ENCODE measurements at places on chromosomes 1 and 21.

- DNase-seq, result no peak
These were observed 96.3 kb downstream of the ST3GAL3 start for GRCh38 chr1:43803646-43804045.

DNA sequence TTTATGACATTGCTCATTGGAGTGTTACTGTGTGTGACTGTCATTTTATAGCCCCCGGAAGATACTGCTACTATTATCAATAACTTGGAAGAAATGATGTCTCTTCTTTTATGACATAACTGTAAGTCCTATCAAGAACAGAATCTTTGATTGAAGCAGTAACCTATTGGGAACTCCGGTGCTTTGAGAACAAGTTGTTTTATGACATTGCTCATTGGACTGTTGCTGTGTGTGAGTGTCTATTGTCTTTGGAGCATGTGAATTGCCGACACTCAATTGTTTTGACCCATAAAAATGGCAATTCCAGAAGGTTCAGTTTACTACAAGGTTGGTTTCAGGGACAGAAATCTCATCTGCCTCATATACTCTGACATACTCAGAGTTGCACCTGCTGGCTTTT is 8.0 kb downstream of the KCNK1 start:
- DNase-seq, result no peak

GRCh38 chr1:10726355-10726754 is 70.1 kb downstream of the CASZ1 start:
- DNase-seq, result no peak

DNA sequence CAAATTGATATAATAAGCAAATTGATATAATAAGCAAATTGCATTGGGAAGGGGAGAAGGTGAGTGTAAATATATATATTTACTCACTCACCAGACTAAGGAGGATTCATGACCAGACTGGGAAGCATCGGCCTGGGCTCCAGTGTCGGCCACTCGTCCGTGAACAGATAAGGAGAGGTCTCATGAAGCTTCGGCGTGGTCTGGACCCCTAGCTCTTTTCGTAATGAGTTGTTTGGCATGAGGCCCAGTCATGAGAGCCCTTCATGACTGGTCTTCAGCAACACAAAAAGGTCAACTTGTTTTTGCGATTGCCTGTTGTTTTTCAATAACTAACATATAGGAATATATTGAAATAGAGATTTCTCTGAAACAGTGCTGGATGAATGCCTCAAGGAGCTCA is 222.9 kb upstream of the KCNK2 start:
- peak; percentile 41 for DNase-seq

DNA sequence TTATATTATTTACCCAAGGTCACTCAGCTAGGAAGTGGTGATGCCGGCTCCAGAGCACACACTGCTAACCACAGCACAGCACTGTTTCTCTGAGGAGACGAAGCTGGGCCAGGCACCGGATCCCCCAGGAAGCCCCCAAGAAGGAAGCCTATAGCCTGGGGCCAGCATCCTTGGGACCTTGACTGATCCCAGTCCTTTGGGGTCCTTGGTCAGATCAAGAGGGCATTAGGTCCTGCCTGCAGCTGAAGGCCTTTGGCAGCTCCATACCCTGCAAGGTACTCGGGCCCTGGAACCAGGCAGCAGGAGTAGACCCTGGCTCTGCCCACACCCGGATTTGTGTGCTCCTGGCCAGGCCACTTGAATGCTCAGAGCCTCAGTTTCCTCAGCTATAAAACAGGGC is 128.0 kb downstream of the LACTBL1 start:
- DNase-seq, result no peak

DNA sequence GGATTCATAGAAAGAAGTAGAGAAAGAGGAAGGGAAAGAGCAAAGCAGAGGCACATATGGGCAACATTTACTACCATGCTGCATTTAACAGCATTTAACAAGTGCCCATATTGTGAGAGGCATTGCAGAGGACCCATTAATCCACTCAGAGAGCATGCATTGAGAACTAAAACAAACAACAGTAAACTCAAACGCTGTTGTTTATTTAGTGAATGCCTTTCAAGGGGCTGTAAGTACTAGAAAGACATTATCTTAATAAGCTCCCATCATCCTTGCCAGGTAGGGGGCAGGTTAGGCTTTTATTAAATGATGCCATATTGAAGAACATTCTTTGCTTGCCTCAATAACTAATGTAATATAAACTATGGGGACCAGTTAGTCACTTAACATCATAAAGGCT is 254.3 kb upstream of the DAB1 start:
- DNase-seq, result peak; percentile 61

DNA sequence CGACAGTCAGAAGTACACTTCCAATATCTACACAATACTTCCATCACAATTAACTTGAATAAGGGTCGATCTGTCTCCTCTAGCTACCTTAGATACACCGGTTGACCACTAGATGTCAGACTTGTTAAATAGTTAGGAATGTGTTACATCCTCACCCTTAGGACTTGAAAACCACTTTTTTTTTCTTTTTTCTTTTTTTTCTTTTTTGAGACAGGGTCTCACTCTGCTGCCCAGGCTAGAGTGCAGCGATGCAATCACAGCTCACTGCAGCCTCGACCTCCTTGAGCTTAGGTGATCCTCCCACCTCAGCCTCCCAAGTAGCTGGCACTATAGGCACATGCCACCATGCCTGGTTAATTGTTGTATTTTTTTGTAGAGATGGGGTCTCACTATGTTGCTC is 120.4 kb upstream of the GREM2 start:
- no peak for DNase-seq

GRCh38 chr1:153748903-153749302 is 21.1 kb downstream of the INTS3 start:
- no peak for DNase-seq

GRCh38 chr1:21919520-21919919 is 17.6 kb downstream of the HSPG2 start:
- DNase-seq, result no peak

DNA sequence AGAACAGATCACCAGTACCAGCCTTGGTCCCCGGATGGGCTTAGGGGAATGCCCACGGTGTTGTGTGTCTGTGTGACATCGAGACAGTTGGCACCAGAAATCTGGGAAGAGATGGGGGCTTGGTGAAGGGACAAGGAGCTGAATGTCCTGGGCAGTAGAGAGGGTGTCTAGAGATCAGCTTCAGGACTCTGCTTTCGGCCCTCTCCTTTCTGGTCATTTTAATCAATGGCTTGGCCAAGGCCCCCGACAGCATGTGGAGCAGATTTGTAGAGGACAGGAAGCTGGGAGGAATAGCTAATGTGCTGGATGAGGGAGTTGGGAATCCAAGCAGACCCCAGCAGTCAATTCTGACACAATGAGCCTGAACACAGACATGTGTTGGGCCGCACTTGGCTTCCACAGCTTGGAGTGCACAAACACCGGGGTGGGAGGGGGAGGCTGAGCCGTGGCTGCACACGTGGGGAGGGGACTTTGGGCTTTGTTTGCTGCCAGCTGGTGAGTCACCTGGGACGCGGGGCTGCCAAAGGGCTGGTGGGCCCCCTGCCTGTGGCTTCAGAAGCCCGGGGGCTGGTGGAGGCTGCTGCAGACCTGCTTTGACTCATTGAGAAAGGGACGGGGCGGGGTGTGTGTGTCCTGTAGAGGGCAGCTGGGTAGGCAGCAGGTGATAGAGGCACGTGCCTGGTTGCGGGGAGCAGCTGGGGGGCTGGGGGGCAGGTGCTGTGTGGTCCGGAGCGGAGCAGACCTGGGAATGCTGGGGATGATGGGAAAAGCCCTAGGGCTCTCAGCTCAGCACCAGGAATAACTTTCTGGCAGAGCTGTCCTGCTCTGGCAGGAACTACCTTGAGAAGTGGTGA is 20.9 kb downstream of the SLC1A7 start:
- DNase-seq, result no peak

- no peak for DNase-seq
These were observed 691.2 kb downstream of the USP25 start for GRCh38 chr21:16421007-16421406.

GRCh38 chr21:25402134-25402961 is 204.9 kb downstream of the MRPL39 start:
- no peak for DNase-seq

- DNase-seq, result no peak
These were observed 38.2 kb downstream of the ETS2 start for GRCh38 chr21:38843806-38844503.

- DNase-seq, result no peak
These were observed 13.4 kb upstream of the PKP1 start for GRCh38 chr1:201269900-201270410.

- no peak for DNase-seq
These were observed 156.2 kb downstream of the PLA2G4A start for GRCh38 chr1:186984959-186985358.

DNA sequence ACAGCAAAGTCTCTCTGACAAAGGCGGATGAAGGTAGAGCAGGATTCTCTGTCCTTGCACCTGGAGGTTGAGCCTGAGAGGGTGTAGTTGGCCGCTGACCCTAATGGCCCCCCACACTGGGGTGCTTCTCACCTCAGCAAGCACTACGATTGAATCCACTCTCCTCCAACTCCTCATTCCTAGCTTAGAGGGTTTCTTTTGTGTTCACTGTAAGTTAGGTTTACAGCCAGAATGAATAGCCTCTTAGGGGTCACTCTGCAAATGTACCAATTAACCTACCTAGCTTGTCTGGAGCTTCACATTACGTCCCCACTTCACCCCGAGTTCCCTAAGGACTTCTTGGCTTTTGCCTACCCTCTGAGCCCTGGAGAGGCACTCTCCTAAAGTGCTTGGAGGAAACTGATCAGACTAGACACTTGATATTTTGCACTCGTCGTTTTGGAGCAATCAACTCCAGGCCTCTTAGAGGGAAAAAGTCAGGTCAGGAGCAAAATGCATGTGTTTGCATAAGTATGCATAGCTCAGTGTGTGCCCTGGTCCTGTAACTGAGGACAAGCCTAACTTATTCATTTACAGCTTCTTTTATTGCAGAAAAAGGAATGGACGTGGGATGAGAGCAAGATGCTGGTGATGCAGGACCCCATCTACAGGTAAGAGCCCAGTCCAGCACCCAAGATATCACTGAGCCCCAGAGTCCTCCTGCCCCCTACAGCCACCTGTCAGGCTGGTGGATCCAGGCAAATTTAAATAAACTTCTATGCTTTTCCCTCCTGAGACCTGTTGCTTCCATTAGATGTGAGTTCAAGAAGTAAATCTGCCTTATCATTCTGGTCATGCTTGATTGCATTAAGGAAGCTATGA is 76.4 kb downstream of the SPATA46 start:
- DNase-seq, result no peak

- peak; percentile 54 for DNase-seq
These were observed 285.3 kb downstream of the CAMTA1 start for GRCh38 chr1:7070389-7071029.

- DNase-seq, result no peak
These were observed 21.6 kb downstream of the SYT11 start for GRCh38 chr1:155880950-155881349.

DNA sequence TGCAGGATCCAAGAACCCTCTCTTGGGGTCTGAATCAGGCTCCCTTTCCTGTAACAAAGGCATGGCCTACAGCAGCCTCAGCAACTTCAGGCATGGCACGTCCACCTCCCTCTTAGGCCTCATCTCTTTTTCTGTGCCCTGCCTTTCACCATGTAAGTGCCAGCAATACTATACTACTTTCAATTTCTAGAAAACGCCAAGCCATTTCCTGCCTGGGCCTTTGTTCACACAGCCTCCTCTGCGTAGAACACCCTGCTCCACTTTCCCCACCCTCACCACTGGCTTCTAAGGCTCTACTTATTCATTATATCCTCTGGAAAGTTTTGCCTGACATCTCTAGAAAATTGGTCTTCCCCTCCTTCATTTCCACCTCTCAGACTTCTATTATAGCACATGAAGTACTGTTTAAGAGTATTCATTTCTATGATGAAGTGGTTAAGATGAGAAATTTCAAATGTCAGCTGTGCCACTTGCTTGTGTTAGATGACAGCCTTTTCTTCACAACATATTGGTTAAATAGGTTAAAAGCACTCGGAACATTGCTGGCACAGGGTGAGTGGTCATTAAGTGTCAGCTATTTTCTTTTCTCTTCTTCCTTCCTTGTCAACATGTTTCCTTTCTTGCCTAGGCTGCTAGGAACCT is 41.6 kb upstream of the VWA5B1 start:
- no peak for DNase-seq

GRCh38 chr1:14238472-14239307 is 359.8 kb upstream of the KAZN start:
- DNase-seq, result peak; percentile 92

GRCh38 chr1:53968125-53968513 is 22.0 kb downstream of the LRRC42 start:
- DNase-seq, result no peak

DNA sequence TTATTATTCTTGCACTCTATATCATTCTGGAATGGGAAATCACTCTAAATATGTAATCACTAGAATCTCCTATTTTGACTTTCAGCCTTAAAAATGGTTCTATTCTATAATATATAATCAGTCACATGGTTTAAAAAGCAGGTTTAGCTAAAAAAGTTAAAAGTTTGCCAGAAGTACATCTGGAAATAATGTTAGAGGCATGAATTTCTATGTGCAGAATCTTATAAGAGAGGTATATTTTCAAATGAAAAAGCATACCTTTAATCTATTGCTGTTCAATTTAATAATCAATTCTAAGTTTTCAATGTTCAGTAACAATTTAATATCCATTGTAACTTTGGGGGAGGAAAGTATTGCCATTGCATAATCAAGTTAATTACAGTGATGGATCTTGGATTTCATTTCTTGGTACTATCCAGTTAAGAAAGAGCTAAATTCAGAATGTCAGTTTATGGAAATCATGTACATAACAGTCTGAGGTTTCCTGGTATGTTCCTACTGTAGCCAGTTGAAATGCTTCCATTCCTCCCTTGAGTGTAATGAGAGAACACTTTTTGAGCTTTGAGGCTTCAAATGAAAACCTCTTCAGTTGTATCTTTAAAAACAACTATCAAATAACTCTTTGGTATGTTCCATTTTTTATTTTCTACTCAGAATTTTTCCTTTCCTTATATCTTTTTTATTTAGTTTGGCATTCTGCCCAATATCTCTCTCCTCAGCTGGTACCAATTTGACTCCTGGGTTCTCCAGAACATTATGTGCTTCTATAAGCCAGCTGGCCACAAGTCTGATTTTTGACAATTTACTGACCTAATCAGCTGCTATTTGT is 175.7 kb upstream of the COL11A1 start:
- DNase-seq, result no peak

- DNase-seq, result no peak
These were observed 54.8 kb downstream of the SIPA1L2 start for GRCh38 chr1:232574889-232575762.

GRCh38 chr1:96840396-96840795 is 118.8 kb downstream of the PTBP2 start:
- no peak for DNase-seq

GRCh38 chr1:20551945-20552727 is at the start of gene FAM43B:
FAM43B (plus strand) TSS chr1:20552573; CDS start chr1:20552974, 401 bp downstream.
- DNase-seq, result no peak

GRCh38 chr1:228839656-228840055 is 104.4 kb downstream of the RHOU start:
- no peak for DNase-seq

- no peak for DNase-seq
These were observed 34.0 kb downstream of the MAP3K7CL start for GRCh38 chr21:29164323-29164942.

GRCh38 chr1:184781941-184782340 is 27.3 kb upstream of the EDEM3 start:
- DNase-seq, result no peak

GRCh38 chr1:186275822-186276221 is 99.2 kb downstream of the TPR start:
- no peak for DNase-seq

GRCh38 chr1:243732637-243733036 is 117.4 kb downstream of the AKT3 start:
- no peak for DNase-seq

GRCh38 chr1:231219422-231220401 is 21.3 kb upstream of the GNPAT start:
- DNase-seq, result no peak

Data from NCI-H510A (cell line).